Suprapubic skin (tissue), 4 donors: ENCODE measurements at places on chromosomes 5 and 9. TPM values are rescaled to one million over a fixed set of nuclear protein-coding genes. Genes with fewer than 3 reads are reported as not detected.

Gene APBA1
- total RNA-seq, result 12.3 TPM

Gene FAM153A
- total RNA-seq, result 10.9 TPM

Gene PAEP
- not detected for total RNA-seq

Gene BRD3OS
- 9.5 TPM for total RNA-seq

Gene ADGRD2
- total RNA-seq, result 0.31 TPM

Gene FCN2
- total RNA-seq, result not detected

Gene FAM221B
- not detected for total RNA-seq

Gene SLC45A2
- total RNA-seq, result 7.6 TPM

GRCh38 chr9:111975709-111976108 lies 79.1 kb downstream of the UGCG start:
- DNase-seq, result no peak

DNA sequence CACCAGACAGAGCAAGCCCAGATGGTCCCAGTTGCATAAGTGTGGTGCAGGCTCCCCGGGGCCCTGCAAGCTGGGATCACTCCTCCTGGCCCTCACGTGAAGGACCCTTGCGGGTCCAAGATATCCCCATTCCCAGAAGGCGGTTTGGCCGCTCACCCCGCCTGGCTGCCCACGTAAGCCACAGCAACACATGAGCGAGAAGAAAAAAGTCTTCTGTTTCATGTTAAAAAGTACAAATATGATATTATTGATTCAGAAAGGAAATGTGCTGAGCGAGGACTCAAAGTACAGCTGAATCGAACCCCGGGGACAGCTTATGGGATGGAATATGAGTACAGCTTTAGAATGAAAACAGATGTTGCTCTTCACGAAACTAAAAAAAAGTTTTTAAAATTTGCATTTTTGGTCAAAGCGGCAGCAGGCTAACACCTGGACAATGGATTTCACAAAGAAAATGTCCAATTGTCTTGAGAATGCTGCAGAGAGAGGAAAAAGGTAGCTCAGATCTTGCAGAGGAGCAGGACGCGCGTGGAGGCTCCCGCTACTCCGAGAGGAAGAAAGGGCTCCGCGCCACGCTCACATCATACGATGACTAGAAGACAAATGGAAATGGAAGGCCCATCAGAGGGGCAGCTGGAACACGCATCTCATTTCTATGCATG lies 427.6 kb downstream of the IRX1 start:
- DNase-seq, result no peak

DNA sequence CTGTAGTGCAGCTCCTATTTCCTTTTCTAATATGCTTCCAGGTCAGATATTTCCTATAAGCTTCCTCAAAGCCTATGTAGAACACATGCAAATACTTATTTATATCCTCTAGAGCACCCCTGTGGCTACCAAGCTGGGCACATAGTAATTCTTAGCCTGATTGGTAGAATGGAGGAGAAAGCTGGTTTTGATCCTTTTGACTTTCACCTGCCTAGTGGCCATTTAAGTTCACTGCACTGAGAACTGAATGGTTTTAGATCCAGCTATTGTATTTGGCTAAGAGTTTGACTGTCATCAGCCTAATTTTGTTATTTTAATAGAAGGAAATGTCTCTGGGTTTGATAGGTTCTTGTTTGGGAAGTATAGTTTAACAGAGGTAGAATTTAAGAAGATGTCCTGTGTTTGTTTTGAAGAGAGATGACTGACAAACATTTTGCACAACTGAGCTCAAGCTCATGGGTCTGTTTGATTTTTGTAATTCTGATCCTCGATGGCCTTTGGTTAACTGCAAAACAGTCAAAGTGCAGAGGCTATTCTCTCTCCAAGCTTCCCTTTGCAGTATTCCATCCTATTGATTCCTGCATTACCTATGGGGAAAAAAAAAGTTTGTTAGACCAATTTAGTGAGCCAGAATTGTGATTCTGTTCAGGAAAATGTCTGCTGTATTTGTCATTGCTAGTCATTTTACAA lies 85.4 kb downstream of the KCNN2 start:
- no peak for DNase-seq

GRCh38 chr9:129408535-129409215 lies 212.2 kb downstream of the C9orf50 start:
- no peak for DNase-seq

- no peak for DNase-seq
Observed at GRCh38 chr5:9692576-9692975, 62.4 kb upstream of the TAS2R1 start.

DNA sequence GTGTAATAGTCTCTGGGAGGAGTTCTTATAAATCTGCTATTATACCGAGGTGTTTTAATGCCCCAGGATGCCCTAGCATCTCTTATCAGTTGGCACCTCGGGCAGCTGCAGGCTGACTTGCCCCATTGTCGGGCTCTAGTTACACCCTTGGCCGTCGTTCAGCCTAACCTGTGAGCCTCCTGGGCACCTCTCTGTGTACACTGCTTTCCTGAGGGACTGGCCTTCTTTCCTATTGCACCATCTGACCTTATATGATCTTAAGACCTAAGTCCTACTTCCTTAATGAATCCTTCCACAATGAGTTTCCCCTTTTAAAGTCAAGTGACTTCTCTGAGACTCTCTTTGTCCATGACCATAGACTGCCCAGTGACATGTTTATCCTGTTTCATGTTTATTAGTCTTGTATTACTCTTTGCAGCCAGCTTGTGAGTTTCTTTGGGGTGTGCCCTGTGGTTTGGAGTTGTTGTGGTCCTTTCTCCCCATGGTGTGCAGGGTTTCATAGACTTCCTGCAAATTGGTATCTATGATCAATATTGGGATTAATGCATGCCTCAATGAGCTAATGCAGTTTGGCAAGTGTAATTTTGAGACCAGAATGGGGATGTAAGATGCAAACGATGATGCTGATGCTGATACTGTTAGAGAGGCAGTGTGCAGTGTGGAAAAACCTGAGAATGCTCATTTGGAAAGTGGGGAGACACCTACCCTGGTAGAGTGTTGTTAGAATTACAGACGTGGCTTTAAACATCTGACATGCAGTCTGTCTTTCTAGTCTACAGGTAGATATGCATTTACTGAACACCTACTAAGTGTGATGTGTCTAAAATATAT lies 4.9 kb downstream of the DAPK1 start:
- DNase-seq, result no peak

GRCh38 chr5:108687595-108688200 lies 60.0 kb upstream of the FER start:
- DNase-seq, result no peak

GRCh38 chr9:135701959-135702721 lies at the start of gene KCNT1:
TSS of gene KCNT1 (plus strand) at chr9:135702185. CDS start at chr9:135702259, 74 bp downstream.
- no peak for DNase-seq

DNA sequence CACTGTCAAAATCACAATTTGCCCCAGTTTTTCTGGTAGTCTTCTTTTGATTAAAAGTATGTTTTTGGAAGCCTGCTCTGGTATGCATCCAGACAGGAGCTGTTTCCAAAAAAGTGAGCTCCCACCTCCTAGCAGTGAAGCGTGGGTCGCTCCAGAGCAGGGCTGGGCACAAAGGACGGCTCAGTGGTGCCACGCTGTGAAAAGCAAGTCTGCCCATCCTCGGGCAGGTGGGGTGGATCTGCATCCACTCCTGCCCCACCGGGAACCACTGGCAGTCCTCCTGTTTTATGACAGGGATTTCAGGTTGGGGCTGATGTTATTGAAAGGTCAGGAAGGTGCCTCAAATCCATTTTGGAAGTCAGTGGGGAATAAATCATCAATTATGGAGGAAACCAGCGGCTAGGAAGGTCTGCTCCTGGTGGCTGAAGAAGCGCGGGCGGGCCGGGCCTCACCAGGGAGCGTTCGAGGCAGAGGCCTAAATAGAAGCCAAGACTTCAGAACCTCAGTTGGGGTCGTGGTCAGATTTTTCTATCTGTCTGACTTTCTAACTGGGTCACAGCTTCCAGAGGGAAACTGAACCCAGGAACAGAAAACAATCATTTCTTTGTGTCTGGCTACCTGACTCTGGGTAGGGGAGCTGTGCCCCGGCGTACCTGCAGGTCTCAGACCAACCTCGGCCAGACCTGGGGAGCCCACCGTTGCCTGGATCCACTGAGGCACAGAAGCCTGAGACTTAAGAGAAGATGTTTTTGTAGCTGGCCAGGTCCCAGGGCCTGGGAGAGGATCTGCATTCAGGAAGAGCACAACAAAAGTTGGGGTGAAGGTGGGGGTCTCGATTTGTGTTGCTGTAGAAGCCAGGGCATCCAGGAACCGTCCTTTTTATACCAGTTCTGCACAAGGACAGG lies 168.1 kb downstream of the PAX5 start:
- DNase-seq, result no peak

DNA sequence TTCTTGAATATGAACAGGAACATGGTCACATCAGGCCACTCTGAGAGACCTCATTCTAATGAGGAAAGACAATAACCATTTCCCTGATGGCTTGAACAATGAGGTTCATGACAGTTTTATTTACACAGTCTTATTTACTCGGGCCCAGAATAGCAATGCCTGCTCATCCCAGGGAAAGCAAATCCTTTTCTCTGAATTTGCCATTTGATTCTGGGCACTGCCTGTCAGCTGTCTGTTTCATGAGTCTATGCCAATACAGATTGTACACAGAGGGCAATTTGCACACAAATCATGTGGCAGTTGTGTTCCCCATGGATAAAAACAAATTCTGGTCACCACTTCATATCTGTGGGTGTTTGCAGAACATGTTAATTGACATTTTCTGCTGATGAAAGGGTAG lies 492.5 kb downstream of the ACTL7B start:
- DNase-seq, result no peak

DNA sequence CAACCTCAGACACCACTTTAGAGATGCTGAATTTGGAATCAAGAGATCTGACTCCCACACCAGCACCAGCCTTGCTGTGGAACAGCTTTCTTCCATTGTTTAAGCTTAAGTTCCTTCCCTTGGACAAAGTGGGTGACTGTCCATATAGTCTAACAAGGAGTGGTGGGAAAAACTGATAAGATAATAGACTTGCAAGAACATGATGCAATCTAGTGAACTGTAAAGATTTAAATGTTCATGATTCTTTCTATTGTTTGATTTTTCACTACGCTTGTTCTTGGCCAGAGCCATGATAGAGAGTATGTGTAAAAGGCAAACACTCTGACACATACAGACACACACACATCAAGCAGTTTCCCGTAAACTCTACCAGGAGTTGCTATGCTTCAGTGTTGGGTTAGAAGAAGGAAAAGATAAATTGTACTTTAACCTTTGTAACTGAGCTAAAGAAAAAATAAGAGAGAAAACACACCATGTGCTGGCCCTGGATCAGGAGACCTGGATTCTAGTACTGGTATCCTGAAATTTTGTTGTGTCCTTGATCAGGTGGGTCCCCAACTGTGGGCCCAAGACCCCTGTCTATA lies 94.3 kb downstream of the PAPPA start:
- DNase-seq, result no peak

- no peak for DNase-seq
Observed at GRCh38 chr5:21058289-21058688, 1070.3 kb upstream of the CDH18 start.

DNA sequence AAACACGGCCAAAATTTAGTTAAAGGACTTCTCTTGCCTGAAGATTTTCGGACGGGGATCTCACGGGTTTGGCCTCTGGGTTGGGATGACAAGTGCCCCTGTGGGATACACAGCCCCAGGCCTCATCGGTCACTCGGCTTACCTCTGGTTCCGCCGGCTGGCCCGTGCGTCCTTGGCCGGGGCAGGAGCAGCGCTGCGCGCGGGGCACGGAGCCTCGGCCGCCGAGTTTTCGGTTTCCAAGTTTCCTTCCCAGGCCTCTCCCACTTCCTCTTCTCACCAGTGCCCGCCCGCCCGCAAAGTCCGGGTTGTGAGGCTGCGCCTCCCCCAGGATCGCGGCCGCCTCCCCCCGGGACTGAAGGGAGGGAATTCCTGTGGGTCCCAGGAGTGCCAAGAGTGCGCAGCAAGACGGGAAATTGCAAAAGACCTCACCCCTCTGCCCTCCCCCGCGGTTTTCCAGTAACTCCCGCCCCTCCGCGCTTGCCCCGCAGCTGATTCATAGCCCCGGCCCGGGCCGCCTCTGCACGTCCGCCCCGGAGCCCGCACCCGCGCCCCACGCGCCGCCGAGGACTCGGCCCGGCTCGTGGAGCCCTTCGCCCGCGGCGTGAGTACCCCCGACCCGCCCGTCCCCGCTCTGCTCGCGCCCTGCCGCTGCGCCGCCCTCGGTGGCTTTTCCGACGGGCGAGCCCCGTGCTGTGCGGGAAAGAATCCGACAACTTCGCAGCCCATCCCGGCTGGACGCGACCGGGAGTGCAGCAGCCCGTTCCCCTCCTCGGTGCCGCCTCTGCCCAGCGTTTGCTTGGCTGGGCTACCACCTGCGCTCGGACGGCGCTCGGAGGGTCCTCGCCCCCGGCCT lies at the start of gene OSMR:
OSMR (plus strand) TSS at position 487 of the 853 bp plus-strand sequence. CDS start 23,033 bp downstream, outside the sequence.
- DNase-seq, result peak; percentile 97

DNA sequence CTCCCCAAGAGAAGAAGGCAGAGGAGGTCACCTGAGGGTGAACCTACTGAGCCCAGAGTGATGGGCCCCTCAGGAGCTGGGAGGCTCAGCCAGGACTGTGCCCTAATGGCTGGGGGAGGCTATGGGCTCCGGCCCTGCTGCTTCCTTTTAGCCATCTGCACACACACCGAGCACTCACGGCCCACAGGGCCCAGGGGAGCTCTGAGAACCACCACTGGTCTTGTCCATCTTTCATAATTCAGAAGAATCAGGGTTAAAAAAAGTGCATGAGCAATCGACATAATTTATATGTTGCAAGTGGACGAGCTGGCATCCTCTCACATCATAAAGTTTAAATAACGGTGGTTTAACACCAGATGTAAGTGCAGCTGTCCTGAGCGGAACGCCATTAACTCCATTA lies 162.1 kb downstream of the FSTL4 start:
- DNase-seq, result no peak

DNA sequence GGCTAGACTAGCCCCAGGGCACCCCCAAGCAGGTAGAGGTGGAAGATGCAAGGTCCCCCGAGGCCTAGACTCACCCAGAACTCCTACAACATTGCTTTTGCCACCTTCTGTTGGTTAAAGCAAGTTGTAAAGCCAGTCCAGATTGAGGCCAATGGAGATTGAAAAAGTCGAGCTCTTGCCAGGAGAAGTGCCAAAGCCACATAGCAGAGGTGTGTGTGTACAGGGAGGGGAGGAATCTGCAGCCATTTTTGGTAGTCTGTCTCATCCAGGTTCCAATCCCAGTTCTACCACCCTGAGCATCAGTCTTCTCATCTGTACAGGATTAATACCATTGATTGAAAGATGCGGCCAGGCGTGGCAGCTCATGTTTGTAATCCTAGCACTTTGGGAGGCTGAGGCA lies 12.3 kb upstream of the URM1 start:
- no peak for DNase-seq

DNA sequence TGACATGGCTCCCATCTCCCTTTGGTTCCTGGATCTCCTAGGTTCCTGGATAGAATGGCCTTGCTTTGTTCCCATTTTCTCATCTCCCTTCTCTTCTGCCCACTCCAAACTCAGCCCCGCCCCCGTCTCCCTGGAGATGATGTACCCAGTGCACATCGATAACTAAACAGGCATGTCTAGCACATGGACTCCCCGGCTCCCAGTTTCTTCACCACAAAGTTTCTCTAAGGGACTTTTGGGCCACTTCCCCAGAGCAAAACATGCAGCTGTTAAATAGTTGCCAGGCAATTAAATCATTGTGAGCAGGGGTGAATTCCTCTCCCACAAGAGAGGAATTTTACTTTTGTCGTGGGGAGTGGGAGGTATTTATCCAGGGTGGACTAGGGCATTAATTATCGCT lies 259.0 kb downstream of the GADD45G start:
- DNase-seq, result no peak

GRCh38 chr9:124510650-124511425 lies 3.6 kb upstream of the NR5A1 start:
- no peak for DNase-seq
